ENCODE measurements at places on chromosomes 3 and 15. TPM values are rescaled to one million over a fixed set of nuclear protein-coding genes. Genes with fewer than 3 reads are reported as not detected.

PLSCR5 gene
- not detected for total RNA-seq

MAP1A gene
- total RNA-seq = 18.7 TPM

C15orf39 gene
- total RNA-seq = 7.4 TPM

PIF1 gene
- total RNA-seq = 22.0 TPM

ACKR4 gene
- not detected for total RNA-seq

HEMK1 gene
- total RNA-seq = 13.2 TPM

FOXL2 gene
- under 0.01 TPM for total RNA-seq

TLR9 gene
- under 0.01 TPM for total RNA-seq

HESX1 gene
- total RNA-seq = 1.0 TPM

PLSCR2 gene
- not detected for total RNA-seq

CHST13 gene
- not detected for total RNA-seq

INSYN1 gene
- 0.30 TPM for total RNA-seq

Measured in bronchus fibroblast of lung (primary cell).